Caki2 (cell line): ENCODE measurements at places on chromosomes 1 and 21. TPM values are rescaled to one million over a fixed set of nuclear protein-coding genes. Genes with fewer than 3 reads are reported as not detected.
A peak's percentile ranks its signal among the peaks of the same experiment; 100 is the strongest.

DNA sequence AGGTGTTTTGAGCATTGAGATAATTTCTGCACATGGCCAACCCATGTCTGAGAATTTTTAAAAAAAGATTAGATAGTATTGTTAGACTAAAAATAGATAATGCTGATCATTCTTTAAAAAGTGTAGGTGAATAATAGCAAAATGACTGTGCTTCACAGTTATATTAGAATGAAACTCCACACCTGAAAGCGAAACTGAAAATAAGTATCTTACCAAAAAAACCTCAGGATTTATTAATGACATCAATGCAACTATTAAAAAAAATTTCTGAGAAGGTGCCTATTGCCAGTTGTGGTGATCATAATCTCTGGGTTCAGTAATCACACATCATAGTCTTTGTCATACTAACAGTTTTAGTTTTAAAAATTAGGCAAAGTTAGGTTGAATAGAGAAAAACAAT lies 36.5 kb downstream of the PLA2G4A start:
- no peak for DNase-seq

The IL10 gene
- total RNA-seq = not detected in 2 replicates

DNA sequence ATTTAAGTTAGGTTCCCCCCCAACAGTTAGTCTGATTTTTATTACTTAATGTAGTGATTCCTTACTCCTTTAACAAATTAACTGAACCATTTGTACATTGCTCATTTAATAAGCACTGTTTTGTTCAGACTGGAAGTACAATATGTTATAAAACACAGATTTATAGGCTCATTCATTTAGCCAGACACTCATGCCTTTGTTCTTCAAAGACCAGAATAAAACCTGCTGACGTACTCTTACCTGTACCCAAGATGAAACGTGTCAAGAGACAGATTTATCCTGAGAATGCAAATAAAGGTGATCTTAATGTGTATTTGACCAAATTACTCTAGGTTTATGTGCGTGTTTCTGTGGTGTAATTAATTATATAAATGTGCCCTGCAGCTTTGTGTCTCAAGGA lies 92.8 kb downstream of the INTS7 start:
- DNase-seq = no peak

GRCh38 chr1:24961961-24962861 lies 32.1 kb upstream of the RUNX3 start:
- no peak for DNase-seq

DNA sequence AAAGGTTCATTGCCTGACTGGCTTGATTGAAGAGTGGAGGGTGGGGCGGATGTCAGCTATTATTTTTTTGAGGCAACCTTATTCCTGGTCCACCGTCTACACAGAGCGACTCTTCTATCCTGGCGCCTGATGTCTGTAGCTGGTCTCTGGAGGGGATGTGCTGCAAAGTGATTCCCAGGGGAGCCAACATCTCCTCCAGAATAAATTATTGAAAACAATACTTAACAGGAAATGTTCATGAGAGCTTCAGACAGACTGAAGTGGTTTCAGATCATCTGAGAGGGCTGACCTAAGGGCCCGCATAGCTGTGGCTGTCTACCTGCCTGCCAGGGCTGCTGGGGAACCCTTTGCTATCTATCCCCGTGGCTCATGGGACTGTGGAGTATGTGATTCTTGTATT lies 66.7 kb downstream of the TEX35 start:
- no peak for DNase-seq

The CLCA4 gene
- not detected in 2 replicates for total RNA-seq

The RGS18 gene
- not detected in 2 replicates for total RNA-seq

- peak; percentile 36 for DNase-seq
Observed at GRCh38 chr1:70382682-70383081, 28.2 kb upstream of the ANKRD13C start.

DNA sequence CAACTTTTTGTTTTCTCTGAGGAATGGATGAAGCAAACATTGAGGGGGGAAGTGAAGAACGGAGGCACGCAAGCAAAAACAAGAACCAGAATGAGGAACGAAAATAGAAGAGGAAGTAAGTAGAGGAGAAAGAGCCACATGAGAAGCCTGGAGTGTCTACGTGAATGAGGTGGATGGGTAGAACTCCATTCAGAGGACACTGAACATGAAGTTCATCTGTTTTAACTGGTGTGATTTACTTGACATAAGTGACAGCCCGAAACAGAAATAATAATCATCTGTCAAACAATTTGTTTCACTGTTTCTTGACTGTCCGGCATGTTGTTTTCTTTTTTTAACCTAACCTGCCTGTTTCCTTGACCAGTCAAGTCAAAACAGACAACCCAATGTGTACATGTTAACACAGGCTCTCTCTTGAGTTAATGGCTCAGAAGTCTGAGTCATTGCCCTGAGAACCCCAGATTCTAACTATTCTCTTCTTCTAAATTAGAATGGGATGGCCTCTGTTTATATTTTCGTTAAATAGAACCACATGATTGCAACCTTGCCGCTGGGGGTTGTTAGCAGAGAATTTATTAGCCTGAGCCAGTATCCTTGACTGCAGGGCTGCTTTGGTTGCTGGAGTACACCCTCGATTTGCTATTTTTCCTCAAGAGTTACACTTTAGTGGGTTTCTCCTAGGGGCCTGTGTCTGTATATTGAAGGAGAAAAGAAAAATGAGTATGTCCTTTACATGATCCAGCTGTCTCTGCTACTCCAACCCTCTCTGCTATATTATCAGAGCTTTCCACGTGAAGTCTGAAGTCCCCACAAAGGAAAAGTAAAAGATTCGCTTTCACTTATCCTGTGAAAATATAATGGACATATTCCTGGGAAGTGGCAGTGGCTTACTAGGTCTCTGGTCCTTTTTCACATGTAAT lies 151.7 kb downstream of the ZC3H11B start:
- DNase-seq = no peak

DNA sequence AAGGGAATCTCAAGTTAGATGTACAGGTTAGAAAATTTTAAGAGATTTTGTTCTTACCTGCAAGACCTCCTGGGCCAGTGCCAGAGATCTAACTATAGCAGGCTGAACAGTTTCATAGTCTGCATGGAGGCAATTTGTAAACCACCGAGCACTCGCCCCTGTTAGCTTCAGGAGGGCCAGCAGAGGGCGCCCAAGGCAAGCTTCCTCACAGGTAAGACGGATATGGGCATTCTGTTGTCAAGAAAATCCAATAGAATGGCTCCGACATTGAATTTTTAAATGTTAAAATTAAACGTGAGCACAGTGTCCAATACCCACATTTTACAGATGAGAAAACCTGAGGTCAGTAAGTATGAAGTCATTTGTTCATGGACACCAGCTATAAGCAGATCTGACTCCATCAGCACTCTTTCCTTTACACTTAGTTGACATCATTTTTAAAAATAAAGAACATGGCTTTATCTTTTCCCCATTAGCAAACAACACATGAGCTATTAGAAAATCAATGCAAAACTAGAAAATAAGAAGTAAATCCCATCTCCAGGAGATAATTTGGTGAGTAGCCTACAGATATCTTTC lies 2.2 kb downstream of the REG4 start:
- peak; percentile 45 for DNase-seq

DNA sequence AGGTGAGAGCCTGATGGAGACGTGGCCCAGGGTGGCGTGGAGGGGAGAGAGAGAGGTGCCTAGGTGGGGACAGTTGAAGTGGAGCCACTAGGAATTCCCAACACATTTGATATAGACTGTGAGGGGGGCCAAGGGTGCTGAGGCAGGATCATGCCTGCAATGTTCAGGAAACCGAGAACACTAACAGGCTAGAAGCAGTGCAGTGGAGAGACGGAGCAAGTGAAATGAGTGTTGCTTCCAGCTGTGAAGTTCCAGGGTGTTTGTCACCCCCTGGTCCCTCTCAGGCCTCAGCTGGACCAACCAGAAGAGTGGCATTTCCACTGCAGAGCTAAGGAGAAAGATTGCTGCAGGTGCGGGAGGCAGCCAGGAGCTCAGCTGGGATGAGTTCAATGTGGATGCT lies 127.1 kb downstream of the RIPK4 start:
- no peak for DNase-seq

DNA sequence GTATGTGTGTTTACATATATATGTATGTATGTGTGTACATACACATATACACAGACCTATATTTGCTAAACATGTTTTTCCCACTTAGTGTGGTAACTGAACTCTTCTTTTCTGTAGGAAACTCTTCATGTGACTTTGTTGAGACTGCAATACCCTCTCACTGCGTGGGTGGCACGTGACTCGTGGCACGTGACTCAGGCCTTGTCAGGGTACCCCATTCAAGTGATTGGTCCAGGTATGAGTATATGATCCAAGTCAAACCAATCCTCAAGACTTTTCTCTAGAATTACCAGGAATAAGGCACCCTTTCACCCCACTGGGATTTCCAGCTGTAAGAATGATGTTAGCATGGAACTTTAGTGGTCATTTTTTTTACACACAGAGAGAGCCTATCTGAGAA lies 149.2 kb upstream of the KCNK2 start:
- no peak for DNase-seq

DNA sequence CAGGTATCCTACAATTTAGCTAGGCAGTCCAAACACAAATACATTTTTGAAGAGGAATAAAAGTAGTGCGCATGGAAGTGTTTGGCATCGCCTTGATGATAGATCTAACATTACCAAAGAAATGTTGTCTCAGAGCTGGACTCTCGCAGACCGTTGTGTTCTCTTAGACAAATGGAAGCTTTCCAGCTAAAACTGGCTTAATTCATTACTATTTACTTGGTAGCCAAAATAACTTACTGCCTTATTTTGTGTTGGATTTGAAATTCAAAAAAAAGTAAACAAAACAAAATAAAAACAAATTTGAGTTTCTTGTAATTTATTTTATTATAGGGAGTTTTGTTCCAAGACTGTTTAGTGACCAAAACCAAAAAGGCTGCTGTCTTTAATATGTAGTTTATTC lies 51.6 kb downstream of the PDE4B start:
- no peak for DNase-seq

DNA sequence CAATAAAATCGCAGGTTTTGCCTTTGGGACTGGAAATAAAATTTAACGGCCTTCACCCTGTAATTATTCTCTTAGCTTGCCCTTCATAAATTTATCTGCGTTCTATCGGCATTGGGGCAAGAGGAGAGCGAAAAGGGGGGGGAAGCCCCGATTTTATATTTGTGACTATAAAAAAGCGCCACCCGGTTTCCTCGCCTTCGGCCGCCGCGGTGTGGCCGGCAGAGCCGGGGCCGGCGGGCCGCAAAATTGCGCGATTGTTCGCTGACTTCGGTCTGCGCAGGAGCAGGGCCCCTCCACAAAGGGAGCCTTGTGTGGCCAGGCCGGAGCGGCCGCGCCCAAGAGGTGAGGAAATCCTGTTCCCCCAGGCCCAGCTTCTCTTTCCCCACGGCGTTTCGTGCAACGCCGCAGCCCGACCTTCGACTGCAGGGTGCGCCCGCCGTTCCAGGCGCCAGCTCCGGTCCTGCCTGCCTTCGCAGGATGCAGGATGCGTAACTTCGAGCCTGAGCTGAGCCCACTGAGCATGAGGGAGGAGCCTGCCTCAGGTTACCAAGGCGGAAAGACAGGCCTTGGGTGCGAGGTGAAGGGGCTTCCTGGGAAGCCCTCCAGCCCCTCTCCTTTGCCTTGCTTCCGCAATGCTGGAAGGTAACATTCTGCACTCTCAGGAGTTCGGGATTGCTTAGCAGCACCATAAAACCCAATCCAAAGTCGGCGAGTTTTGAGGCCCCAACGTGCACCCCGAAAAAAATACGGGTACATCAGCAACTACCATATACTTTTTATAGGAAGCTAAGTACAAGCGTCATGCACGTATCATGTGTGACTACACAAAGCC lies 4.9 kb upstream of the TBX15 start:
- DNase-seq = no peak

DNA sequence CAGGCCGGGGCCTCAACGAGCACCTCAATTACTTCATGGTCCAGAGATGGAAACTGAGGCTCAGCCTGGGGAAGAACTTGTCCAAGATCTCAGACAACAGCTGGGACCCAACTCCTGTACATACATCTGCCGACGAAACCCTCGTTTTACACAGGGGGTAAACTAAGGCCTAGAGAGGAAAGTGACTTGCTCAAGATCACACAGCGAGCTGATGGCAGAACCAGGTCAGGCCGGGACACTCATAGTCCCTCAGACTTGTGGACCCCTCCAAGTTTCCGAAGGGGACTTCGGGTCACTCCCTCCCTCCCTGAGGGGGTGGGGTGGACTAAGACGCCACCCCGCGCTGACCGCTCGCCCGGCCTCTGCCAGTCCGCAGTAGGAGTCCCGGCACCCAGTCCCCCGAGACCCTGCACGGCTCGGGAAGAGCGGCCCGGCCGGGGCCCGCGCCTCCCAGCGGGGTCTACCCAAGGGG lies 430 bp downstream of the WASF2 start:
- peak; percentile 62 for DNase-seq

DNA sequence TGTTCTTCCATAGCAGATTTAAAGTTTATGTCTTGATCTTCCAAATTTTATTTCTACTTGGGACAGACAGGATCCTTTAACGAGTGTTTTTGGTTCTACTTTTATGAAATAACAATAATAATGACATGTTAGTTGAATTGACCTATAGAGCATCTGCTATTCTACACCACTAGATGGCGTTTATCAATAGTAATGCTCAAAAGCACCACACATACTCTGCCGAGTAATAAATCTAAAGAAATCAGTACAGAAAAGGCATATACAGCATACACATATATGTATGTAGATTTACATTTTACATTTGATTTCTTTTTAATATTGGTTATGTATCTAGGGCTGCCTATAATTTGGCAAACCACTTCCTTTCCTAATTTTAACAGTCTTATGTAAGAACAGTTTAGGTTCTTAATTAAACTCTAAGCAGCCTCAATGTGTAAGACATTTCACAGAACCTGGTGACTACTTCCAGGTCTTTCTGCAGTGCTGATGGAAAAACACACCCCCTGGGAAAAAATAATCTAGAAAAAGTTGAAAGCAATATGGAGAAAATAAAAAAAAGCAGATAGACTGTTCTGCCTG lies 5.9 kb upstream of the SIPA1L2 start:
- DNase-seq = peak; percentile 39

- no peak for DNase-seq
Observed at GRCh38 chr1:81406292-81406999, 394.3 kb upstream of the ADGRL2 start.

The MR1 gene
- total RNA-seq = 6.1 and 13.3 TPM in 2 replicates

GRCh38 chr21:32256873-32257620 lies 21.8 kb downstream of the MIS18A start:
- DNase-seq = peak; percentile 89

DNA sequence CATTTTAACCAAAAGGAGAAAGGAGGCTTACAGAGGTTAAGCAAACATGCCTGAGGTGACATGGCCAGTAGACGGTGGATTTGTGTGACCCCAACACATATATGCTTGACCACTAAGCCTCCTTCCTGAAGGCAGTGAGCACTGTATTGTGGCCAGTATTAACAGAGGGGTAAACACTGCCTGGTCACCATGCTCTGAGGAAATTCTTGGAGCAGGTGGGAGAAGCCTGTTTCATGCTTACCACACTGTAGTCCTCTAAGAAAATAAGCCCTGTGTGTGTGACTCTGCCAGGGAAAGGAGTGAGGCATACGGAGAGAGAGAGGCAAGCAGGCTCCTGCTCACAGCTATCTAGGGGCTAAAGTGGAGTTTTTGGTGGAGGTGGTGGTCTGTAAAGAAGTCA lies 102.7 kb downstream of the KCND3 start:
- DNase-seq = no peak

The MAST2 gene
- 25.5 and 27.5 TPM in 2 replicates for total RNA-seq
